ENCODE measurements at places on chromosomes 11 and 22.

- no peak for DNase-seq
These were observed 7.2 kb downstream of the NDUFC2 start for GRCh38 chr11:78072455-78072854.

DNA sequence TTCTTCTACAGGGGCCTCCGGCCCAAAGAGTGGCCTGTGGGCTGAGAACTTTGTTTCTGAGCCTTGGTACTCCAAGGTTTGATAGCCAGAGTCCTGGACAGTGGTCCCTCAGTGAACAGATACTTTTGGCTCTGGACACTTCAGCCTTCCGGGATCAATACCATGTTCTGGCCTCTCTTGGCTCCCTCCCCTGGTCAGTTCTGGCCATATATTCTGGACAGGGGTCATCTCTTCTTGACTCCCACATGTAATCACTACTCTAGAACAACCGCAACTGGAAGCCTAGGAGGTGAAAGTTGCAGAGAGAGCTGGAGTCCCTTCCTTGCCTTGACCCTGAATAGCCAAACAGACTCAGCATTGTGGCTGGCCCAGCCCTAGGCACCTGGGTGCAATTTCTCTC, 2.3 kb downstream of the RTN4RL2 start:
- DNase-seq, result no peak

DNA sequence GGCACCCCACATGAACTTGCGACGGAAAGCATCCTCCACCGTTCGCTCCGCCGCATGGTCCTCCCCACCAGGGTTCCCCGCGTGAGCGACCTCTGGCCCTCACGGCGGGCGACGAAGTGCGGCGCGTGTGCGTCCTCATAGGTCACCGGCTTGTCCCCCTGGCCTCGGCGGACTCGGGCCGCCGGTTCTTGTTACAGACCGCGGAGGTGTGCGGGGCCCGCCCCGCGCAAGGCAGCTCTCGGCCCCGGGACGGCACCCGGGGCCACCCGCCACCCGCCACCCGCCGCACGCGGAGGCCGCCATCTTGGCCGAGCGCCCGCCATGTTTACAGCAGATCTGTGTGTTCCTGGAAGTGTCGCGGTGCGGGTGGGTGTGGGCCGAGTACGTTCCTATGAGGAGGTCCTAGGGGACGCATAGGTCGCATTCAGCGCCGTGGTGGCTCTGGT, 3.5 kb upstream of the IFITM2 start:
- no peak for DNase-seq

- DNase-seq, result no peak
These were observed 3.3 kb upstream of the TRIM29 start for GRCh38 chr11:120141113-120141767.

DNA sequence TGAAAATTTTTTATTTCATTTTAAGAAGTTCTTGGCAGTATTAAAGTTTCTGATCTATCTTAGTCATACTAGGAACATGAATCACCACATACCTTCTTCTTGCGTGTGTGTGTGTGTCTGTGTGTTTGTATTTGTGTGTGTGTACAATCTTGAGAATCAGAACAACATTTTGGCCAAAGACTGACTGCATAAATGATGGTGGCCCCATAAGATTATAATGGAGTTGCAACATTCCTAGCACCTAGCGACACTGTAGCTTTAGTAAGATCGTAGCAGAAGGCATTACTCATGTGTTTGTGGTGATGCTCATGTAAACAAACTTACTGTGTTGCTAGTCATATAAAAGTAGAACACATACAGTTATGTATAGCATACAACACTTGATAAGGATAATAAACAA, 205.4 kb downstream of the FAM76B start:
- DNase-seq, result peak; percentile 75

DNA sequence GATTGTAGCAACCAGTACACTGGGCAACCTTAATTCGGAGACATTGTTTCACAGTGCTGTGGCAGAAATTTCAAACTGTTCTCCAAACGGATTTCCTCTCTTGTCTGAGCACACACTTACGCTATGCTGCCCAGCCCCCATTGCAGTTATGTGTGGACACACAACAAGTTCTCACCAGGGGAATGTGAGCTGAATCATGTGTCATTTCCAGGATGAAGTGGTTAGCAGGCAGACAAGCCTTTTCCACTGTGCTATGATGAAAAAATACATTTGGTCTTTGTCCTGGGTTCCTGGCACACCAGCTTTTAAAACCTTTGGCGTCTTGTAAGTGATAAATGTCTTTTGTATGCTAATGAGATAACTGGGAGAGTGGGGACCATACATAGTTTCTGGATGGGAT, 46.9 kb upstream of the SYT9 start:
- DNase-seq, result peak; percentile 60

DNA sequence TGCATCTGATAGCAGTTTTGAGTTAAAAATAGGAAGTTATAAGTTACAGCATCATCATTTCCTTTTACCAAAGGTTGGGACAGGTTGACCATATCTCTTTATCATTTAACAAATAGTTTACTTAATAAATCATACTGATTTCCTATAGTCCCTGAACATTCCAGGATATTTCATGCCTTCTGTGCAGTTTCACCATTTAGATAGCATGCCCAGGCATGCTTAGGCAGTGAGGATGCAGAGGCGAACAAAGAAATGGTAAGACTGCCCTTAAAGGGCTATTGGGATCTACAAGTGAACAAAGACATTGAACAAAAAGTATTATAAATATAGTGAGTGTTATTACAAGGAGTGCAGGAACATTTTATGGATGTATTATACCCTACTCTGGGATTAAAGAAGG, 96.4 kb downstream of the PRMT3 start:
- DNase-seq, result no peak

DNA sequence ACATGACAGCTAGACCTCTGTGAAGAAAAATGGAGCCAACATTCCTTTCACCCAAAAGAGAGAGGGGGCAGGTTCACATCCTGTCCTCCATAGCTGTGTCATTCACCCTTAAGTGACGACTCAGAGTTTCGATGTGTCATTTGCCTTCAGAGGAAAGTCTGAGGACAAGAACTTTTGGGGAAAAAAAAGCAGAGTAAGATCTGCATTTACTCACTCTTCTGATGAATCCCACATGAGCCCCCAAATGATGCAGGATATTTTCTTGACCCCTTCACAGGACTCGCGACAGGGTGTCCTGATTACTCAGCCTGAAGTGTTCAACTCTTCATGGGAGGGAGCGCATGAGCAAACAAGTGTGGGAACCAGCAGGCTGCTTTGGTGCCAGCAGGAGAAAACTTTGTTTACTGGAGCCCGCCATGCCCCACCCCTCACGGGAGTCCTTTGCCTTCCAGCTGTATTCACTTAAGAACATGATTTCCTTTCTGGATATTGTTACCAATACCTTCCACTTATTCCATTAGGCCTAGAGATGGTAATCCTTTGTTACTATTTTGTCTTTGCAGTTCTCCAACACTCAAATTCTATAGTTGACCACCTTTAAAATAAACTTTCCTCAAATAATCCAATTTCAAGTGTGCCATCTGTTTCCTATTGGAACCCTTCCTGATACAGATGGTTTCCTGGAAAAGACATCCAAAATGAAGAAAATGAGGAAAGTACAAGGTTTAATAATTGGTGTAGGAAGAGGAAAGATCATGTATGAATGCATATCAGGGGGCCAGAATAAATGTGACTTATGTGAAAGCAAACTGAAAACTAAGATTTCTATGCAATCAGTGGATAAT, 729.8 kb downstream of the FAM181B start:
- peak; percentile 81 for DNase-seq

DNA sequence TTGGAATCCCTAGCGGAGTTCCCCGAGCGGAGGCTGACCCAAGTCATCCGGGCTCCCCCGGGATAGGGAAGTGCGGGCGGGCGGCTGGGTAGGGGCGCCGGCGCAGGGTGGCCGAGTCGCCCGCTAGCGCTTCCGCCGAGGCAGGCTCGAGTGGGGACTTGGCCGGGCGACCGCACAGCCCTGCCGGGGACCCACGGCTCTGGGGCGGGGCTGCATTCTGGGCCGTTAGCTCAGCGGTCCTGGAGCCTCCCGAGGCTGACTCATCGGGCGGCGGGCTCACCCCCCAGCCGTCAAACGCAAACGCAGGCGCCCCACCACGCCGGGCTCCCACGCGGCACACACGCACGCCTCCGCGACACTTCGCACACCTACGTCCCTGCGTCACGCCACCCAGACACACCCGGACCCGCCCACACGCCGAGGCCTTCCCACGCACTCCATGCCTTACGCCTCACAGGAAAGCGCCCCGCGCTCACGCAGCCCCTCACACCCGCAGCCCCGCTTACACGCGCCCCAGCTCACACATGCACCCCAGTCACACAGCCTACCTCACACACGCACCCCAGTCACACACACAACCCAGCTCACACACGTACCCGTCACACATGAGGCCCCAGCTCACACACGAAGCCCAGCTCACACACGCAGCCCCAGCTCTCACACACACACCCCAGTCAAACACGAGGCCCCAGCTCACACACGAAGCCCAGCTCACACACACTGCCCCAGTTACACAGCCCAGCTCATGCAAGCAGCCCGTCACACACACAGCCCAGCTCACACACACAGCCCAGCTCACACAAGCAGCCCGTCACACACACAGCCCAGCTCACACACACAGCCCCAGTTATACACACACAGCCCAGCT, 1.2 kb downstream of the PHLDB1 start:
- DNase-seq, result peak; percentile 97

GRCh38 chr11:36098853-36099375, 155.1 kb downstream of the LDLRAD3 start:
- DNase-seq, result no peak

- no peak for DNase-seq
These were observed 792 bp downstream of the RBMXL2 start for GRCh38 chr11:7089328-7090251.

DNA sequence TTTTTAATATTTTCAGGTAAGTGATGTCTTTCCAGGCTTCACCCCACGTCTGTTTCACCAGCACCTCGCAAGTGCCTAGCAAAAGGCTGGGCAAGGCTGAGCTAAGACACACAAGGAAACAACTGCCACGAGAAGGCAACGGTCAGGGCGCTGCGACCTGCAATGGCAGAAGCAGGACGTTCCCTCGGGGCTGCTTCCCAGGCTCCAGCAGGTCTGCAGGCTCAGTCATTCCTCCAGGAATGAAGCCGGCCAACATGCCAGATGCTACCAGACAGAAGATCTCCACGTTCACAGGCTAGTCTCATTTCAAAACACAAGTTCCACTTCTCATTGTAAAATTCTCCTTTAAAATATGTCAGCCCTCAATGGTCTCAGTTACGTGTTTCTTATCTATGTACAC, 45.5 kb downstream of the CELSR1 start:
- peak; percentile 62 for DNase-seq

- no peak for DNase-seq
These were observed 35.6 kb upstream of the EHF start for GRCh38 chr11:34585304-34585734.

- DNase-seq, result peak; percentile 95
These were observed 648 bp downstream of the FOSL1 start for GRCh38 chr11:65899356-65900124.

- DNase-seq, result no peak
These were observed 84.7 kb downstream of the CDKN1C start for GRCh38 chr11:2800655-2801531.

- DNase-seq, result no peak
These were observed 31.6 kb downstream of the TTLL1 start for GRCh38 chr22:43057641-43058040.

GRCh38 chr11:117431436-117431835, 103.8 kb downstream of the CEP164 start:
- DNase-seq, result no peak

- DNase-seq, result no peak
These were observed 32.8 kb downstream of the B3GAT1 start for GRCh38 chr11:134379241-134379640.

DNA sequence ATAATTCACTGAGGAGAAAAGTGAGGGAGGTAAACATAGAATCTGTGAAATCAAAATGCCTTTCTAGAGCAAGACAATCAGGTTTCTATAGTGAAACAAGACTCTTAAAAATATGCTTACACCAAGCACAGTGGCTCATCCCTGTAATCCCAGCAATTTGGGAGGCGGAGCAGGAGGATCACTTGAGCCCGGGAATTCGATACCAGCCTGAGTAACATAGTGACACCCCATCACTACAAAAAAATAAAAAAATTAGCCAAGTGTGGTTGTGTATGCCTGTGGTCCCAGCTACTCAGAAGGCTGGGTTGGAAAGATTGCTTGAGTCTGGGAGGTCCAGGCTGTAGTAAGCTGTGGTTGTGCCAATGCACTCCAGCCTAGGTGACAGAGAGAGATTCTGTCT, 43.2 kb upstream of the ME3 start:
- DNase-seq, result no peak

- peak; percentile 96 for DNase-seq
These were observed 12.7 kb downstream of the TOM1 start for GRCh38 chr22:35312198-35313059.

- peak; percentile 0 for DNase-seq
These were observed 855 bp upstream of the MS4A5 start for GRCh38 chr11:60428517-60428916.

- DNase-seq, result no peak
These were observed 20.4 kb upstream of the LRRC55 start for GRCh38 chr11:57161351-57161750.

- no peak for DNase-seq
These were observed 5.4 kb upstream of the NDUFS8 start for GRCh38 chr11:68025047-68025446.

DNA sequence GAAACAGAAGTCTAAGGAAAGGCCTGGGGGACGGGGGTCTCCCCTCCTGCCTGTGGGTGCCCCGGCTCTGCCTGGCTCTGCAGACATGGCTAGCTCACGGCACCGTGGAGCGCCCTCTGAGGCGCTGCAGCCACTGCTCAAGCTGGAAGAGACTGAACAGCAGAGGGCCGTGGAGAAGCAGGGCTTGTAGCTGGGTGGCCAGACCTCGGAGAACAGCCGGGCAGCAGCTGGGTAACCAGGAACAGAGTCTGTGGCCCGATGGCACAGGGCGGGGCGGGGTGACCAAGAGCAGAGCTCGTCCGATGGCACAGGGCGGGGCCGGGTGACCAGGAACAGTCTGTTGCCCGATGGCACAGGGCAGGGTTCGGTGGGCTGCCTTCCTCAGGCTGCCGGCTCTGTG, 18.1 kb downstream of the RNH1 start:
- no peak for DNase-seq

GRCh38 chr11:111723595-111723994, 42.6 kb downstream of the PPP2R1B start:
- no peak for DNase-seq

DNA sequence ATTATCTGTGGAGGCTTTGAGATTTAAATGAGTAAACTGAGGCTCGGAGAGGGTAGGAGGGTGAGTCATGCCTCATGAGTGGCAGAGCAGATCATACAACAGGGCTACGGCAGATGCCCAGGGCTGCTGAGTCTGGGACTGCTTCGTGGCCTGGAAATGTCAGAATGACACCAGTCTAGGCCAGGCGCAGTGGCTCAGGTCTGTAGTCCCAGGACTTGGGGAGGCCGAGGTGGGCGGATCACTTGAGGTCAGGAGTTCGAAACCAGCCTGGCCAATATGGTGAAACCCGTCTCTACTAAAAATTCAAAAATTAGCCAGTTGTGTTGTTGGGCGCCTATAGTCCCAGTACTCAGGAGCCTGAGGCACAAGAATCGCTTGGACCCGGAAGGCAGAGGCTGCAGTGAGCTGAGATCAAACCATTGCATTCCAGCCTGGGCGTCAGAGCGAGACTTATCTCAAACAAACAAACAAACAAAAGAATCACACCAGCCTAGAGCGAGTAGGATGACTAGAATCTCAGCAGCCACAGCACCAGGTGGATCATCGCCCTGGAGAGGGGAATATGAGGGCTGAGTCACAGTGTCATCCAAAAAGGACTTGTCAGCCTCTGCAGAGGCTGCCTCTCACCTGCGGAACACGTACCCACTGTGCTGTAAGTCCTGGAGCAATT, 48.6 kb upstream of the ADA2 start:
- DNase-seq, result no peak

Data from GM23248 (cell line).